Activated CD8-positive, alpha-beta memory T cell treated with anti-CD3 and anti-CD28 coated beads, Interleukin-2, amount 50 U/mL, for 4 hours (primary cell): ENCODE measurements at places on chromosomes 6 and 20.

- DNase-seq, result no peak
These were observed 13.0 kb upstream of the MATN4 start for GRCh38 chr20:45320948-45321595.

- DNase-seq, result no peak
These were observed 148.4 kb downstream of the SYCP2 start for GRCh38 chr20:59784791-59785668.

GRCh38 chr20:1185316-1185741 is 548 bp upstream of the TMEM74B start:
- DNase-seq, result no peak

- no peak for DNase-seq
These were observed 76.0 kb upstream of the SLCO4A1 start for GRCh38 chr20:62566266-62566665.

GRCh38 chr6:14270925-14271788 is 153.6 kb downstream of the CD83 start:
- DNase-seq, result peak; percentile 36

DNA sequence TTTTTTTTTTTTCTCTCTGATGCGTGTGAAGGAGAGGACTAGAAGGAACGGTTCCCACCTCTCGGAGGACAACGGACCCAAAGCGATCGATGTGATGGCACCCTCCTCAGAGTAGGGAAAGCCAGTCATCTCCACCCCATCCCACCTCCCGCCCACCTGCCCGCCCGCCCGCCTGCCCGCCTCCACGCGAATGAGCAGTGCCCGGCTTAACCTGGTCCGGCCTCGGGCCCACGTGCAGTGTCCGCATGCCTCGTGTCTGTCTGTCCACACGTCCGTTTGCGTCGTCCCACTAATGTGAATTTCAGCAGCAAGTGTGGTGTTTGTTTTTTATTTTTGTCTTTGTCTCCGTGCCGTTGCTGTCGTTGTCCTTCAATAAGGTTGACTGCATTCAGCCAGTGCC is 42.1 kb upstream of the MYL9 start:
- DNase-seq, result no peak

GRCh38 chr6:39881851-39882530 is 52.3 kb downstream of the MOCS1 start:
- no peak for DNase-seq

DNA sequence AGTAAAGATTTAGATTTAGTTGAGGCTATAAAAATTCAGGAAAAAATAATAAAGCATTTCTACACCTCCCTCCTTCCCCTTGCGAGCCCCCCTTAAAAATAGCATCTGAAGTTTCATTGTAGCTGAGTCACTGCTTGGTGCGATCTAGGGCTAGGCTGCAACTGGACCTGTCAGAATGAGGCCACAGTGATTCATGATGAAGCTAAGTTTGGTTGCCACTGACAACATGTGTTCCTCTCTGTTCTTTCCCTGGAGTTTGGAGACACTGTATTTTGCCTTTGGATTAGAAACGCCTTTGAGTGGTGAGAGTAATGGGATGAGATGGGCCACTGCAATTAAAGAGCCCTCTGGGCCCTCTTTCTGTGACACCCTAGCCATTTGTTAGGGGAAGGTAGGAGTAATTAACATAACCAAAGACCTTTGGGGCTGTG is 334.1 kb downstream of the NRN1 start:
- DNase-seq, result no peak

GRCh38 chr6:102670735-102671134 is 1277.2 kb downstream of the GRIK2 start:
- DNase-seq, result no peak

- DNase-seq, result no peak
These were observed 333.5 kb downstream of the RNGTT start for GRCh38 chr6:88629838-88630494.

DNA sequence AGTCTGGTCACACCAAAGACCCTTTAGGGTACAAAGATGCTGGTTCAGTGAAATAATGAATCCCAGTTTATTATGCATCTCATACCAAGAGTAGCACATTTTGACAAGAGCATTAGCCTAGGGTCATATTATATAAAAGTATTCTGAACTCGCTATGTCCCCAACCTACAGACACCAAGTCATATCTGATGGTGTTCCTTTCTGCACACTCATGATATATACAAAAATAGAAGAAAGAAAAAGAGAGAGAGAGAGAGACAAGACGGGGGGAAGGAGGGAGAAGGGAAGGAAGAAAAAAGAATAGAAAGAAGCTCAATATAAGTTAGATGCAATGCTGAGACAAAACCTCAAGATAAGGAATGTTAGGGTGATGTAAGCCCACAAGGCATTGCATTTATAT is 131.1 kb downstream of the DST start:
- DNase-seq, result no peak

- DNase-seq, result no peak
These were observed 77.1 kb downstream of the LMBRD1 start for GRCh38 chr6:69719602-69720193.

DNA sequence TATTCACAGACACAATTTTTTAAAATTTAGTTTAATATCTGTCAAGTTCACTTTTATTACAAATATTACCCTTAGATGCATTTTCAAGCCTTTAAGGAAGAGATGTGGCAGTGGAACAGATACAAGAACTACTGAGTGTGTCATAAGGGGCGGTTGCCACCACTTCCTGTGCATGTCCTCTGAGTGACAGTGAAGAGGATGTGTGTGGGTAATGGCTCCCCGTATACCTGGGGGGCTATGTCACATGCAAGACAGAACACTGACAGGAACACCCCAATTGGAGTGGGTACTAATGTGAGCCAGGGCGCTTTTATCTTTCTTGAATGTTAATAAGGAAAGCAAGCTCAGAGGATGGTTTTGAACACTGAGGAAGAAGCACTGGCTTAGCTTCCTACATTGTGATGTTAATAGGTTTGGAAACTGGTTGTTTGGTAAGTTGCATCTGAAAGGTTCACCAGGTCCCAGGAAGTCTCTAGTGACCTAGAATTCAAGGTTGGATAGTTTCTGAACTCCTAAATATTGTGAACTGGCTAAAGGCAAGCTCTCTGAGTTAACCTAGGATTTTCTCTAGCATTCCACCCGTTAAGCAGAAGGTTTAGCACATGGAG is 83.4 kb upstream of the ASF1A start:
- DNase-seq, result peak; percentile 67

DNA sequence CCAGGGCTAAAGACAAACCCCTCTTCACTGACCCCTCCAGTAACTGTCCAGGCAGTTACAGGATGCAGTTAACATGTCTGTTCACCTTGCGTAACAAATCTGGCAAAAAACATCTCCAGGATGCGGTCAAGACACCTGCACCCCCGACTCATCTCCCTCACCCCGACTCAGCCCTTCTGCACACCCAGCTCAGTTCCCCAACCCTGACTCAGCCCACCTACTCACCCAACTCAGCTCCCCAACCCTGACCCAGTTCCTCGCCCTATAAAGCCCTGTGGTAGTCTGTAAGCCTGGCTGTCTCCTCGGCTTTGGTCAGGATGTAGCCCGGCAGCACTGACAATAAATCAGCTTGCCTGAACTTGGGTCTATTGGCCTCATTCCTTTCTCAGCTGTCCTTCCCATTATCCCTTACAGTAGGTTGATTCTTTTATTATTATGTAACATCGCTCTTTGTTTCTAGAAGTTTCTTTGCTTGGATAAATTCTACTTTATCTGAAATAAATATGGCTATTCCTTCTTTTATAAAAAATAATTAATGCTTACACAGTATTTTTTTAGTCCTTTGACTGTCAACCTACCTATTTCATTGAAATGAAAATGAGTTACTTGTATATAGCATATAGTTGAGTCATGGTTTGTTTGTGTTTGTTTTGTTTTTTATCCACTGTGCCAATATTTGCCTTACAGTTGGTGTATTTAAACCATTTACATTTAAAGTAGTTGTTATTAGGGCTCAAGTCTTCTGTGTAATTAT is 12.9 kb upstream of the ADTRP start:
- no peak for DNase-seq
